ENCODE measurements at places on chromosomes 5 and 9.

DNA sequence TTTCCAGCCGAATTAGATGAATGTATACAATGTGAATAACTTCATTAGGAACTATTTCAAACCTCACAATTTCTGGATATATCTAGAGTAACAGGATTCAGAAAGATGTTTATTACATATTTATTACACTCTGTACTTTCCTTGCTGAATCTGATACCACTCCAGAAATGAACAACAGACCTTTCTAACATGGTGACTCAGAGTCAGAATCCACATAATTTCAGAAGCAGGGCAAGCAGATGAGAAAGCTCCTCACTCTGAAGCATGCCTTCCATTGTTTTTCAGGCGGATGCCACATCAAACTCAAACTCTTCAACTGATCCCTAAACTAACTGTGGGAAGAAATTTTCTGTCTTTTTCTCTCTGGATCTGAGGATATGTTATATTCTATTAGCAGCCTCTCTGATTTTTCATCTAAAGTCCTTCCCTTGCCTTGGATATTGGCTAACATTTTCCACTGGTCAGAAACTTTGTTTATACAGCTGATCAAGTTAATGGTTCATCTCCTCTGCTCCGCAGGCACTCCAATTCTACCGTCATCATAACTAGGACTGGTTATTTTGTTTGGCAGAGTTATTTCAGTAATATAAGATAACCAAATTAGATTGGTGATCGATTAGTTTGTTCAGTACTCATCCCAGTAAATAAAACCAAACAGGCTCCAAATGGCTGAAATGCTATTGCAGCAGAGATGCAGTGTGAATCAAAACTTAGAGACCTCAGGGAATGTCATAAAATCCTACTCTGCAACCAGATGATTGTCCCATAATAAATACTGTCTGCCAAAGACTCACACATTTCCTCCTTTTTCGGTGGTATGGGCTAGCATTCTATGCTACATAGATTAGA is 556.0 kb downstream of the EBF1 start:
- no peak for DNase-seq

- no peak for DNase-seq
Measured at GRCh38 chr5:68680366-68680765, 413.4 kb upstream of the SLC30A5 start.

- DNase-seq, result no peak
Measured at GRCh38 chr5:31995006-31995405, 179.1 kb downstream of the GOLPH3 start.

DNA sequence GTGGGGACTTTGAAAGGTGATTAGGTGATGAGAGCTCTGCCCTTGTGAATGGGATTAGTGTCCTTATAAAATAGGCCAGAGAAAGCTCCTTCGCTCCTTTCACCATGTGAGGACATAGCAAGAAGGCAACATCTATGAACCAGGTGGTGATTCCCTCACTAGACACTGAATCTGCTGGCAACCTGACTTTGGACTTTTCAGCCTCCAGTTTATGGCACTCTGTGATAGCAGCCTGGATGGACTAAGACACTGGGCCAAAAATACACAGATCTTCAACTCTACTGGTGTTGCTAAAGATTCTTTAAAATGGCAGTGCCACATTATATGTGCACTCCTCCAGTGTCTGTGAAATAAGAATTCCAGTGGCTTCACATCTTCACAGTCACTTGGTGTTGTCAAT is 41.2 kb upstream of the COL15A1 start:
- no peak for DNase-seq

- no peak for DNase-seq
Measured at GRCh38 chr5:1759378-1759970, 40.2 kb downstream of the MRPL36 start.

DNA sequence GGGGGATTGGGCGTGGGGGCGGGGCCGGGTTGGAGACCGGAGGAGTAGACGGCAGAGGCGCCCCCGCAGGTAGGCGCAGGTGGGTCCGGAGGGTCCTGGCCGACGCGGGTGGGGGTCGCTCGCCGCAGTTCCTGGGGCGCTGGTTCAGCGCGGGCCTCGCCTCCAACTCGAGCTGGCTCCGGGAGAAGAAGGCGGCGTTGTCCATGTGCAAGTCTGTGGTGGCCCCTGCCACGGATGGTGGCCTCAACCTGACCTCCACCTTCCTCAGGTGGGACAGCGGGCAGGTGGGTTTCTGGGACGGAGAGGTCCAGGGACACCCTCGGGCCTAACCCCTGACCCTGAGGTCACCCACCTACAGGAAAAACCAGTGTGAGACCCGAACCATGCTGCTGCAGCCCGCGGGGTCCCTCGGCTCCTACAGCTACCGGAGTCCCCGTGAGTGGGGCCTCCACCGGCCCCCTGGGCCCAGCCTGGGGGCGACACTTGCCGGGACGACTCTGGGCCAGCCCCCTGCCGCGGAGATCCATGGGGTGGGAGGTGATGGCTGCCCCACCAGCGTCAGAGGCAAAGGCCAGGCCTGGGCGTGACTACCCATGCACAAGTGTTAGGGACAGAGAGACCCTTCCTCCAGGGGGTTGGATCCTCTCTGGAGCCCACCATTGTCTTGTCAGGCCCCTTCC is 1.7 kb downstream of the PTGDS start:
- DNase-seq, result no peak

DNA sequence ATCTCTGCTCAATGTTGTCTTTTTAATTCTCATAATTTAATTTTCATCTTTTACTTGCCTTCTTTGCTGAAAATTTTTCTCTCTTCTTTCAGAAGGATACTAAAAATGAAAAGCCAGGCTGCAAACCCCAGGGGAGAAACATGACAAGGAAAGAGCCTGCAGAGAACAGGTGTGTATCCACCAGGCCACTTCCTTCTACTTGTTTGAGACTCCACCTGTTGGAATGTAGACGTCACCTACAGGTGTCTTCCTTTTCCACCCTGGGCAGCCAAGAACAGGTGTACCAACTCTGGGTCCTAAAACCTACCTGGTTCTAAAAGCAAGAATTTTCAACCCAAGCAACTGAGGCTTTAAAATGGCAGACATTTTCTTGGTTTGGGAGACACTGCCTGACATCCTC is 166.8 kb downstream of the ATP10B start:
- no peak for DNase-seq

- no peak for DNase-seq
Measured at GRCh38 chr9:4547016-4547415, 56.7 kb downstream of the SLC1A1 start.

- no peak for DNase-seq
Measured at GRCh38 chr9:116152390-116152789, 1.2 kb upstream of the PAPPA start.

Data from stimulated activated CD4-positive, alpha-beta T cell treated with anti-CD3 and anti-CD28 coated beads, TNF-alpha, amount 100 ng/mL, for 4 hours (primary cell).